ENCODE measurements at places on chromosomes 16 and 17. TPM values are rescaled to one million over a fixed set of nuclear protein-coding genes. Genes with fewer than 3 reads are reported as not detected.

C17orf100 gene
- total RNA-seq = 3.6 TPM

DNA sequence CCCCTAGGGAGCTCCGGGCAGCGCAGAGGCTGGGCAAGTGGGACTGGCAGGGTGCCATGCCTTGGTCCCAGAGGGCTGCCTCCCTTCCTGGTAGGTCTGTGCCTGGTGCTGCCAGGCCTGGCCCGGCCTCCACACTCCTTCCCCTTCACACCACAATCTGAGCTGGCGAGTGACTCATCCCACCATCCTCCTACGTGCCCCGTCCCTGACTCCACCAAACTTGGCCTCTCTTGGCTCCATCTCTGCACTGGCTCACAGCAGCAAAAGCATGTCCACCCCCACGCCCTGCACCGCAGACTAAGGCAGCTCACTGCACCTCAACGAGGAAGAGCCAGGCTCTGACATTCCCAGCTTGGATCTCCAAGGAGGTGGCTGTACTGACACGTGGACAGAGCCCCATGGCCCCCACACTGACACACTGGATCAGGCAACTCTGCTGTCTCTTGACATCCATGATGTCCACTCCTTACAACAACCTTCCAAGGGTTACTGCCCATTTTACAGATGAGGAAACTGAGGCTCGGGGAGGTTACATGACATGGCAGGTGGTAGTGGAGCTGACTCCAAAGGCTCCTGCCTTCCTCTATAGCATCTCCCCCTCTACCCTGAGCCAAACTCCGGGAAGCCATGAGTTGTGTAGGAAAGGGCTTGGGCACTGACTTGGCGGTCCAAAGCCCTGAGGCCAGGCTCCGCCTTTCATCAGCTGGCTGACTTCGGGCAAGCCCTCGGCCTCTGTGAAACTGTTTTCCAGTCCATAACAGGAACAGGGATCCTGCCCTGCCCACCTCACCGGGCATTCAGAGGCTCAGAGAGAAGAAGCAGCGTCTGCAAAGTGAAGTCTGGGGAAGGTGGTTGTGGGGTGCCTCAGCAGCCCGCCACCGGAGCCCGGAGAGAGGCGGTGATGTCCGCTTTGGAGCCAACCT is 20.1 kb upstream of the KRT19 start:
- H3K4me3 ChIP-seq = no peak overlapping the region
- no peak overlapping the region for H3K27ac ChIP-seq
- H3K27me3 ChIP-seq = peaks cover 4% of the 10 kb centered on the region
- no peak for DNase-seq

- DNase-seq = no peak
- no peaks in the 10 kb centered on the region for H3K36me3 ChIP-seq
- H3K4me3 ChIP-seq = no peak overlapping the region
- H3K4me1 ChIP-seq = no peaks in the 10 kb centered on the region
- H3K27me3 ChIP-seq = no peaks in the 10 kb centered on the region
Observed at GRCh38 chr17:71633391-71633849, 487.4 kb upstream of the SOX9 start.

GRCh38 chr17:61815863-61816503 is 47.3 kb downstream of the BRIP1 start:
- peaks cover 14% of the 10 kb centered on the region for H3K36me3 ChIP-seq
- no peaks in the 10 kb centered on the region for H3K4me1 ChIP-seq
